ENCODE measurements at places on chromosomes 1 and 21. TPM values are rescaled to one million over a fixed set of nuclear protein-coding genes. Genes with fewer than 3 reads are reported as not detected.

DNA sequence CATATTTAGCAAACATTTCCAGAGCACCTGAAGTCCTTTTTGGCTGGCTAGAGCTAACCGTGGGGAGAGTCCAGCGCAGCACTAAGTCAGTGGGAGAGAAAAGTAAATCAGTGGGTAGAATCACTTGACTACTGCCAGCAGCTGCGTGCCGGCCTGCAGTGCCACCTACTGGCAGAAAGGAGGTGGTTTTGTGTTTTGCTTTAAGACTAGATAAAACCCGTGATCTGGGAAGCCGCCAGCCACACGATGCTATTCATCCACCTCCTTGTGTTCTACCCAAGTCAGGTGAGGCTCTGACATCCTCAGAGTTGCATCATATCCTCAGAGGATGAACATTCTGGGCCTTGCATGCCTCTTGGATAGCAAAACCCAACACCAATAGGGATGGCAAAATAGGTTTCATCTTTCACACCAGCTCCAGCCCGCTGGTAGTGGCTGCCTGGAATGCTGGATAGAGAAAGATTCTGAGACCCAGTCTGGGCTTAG is 14.1 kb upstream of the HEYL start:
- DNase-seq = peak; percentile 85

DNA sequence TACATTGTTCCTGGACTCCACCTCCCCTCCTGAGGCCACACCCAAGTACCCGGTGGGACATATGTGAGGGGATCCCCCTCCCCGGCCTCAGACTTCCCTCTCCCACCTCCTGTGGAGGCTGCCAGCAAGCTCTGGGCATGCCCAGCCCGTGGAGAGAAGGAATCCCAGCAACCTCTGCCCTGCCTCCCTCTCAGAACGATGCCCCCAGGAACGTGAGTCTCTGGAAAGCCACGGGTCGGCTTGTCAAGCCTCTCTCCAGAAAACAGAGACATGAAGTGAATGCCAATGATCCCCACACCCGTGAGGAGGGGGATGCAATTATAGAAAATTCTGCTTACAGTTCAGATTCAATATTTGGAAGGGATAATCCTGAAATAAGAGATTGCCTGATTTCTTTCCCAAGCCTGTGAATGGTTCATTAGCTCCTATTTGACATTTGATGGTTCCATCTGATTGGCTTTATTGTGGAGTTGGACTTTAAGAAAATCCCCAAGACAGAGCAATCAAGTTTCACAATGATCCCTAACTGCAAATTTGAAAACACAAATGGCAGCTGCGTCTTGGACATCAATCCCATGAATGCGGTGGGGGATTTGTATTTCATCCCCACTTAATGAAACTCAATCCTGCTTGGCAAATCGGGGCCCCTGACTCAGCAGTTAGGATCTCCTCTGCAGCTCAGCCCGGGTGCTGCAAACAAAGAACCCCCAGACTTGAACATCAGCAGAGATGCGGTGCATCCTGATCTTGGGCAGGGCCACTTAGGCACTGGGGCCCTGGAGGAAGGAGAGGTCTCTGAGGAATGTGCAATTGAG is 9.1 kb upstream of the GUCA2B start:
- no peak for DNase-seq

Gene CLCA2
- total RNA-seq = 0.43 TPM

DNA sequence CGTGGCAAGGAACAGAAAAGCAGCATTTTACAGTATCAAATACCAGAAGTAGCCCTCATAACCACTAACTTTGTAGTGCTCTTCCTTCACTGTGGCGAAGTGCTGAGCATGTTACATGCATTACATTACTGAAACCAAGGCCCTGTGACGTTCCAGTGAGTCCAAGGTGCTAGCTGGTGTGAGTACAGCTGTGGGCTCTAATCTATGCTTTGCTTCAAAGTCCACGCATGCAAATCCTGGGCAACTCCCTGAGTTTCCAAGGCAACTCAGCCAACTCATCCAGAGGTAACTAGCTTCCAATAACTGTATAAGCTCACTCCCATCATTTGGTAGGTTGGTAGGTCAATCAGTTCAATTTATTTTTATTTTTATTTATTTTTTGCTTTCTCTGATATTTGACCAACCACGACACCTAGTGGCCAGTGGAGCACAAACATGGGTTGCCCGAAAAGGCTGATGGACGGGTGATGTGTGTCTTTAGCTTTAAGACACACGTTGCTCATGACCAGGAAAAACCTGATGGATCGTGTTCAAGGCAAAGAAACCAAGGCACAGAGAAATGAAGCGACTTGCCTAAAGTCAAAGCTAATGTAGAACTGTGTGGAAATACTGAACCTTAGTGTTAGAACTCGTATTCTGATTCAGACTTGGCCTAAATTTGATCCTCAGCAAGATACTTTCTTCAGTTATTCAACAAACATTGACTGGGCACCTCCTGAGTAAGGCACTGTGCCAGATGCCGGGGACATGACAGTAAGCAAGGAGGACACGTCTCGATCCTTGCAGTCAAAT is 73.0 kb downstream of the GNG12 start:
- peak; percentile 70 for DNase-seq

- no peak for DNase-seq
These were observed 14.6 kb downstream of the IKBKE start for GRCh38 chr1:206484901-206485300.

DNA sequence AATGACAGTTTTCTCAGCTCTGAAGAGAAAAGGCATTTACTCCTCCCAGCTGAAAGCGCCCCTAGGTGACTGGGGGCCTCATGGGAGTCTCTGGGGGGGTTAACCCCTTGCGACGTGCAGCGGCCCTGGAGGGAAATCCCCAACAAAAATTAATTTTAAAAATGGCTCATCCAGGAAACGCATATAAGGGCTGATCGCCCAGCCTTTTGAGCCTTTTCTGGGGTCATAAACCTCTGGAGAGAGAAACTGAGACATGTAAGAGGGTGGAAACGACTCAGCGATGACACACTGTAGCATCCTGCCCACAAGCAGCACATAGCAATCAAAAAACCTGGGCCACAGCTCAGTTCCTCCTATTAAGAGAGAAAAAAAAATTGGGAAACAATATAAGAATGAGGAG is 20.4 kb upstream of the HPDL start:
- no peak for DNase-seq

DNA sequence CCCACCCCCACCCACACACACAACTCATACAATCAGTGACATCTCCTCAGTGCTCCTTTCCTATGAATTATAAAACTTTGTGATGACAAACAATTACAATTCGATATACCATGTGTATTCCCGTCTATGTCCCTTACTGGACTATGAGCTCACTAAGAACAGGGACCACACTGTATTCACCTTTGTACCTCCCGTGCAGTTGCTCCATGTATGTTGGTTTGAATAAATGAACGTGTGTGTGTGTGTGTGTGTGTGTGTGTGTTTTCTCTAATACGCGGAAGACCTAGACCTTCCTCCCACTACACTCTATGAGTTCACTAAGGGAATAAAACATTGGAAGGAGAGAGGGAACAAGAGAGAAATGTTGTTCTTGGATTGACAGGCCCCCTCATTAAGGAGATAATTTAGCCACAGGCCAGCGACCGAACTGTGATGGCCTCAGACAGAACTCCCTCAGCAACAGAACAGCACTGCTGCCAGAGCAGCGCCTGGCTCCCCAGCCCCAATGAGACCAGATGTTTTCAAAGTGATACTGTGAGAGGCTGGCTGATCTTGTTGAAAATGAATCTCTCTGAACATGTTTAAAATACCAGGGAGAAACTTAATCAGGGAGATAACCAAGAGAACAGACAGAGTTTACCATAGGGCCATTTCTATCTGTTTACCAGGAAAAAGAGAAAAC is 21.7 kb downstream of the BCAR3 start:
- DNase-seq = peak; percentile 72

GRCh38 chr1:241645199-241645598 is 5.0 kb upstream of the CHML start:
- no peak for DNase-seq

Gene HJV
- total RNA-seq = not detected

Gene CACNA1S
- total RNA-seq = not detected

Gene UBE2U
- not detected for total RNA-seq

- no peak for DNase-seq
These were observed 84.8 kb downstream of the KCND3 start for GRCh38 chr1:111904478-111905218.

Gene CASQ2
- total RNA-seq = not detected

Gene NUP210L
- not detected for total RNA-seq

Gene CD1E
- total RNA-seq = not detected

Gene HCRTR1
- total RNA-seq = under 0.01 TPM

GRCh38 chr1:179583771-179584320 is 7.8 kb upstream of the TDRD5 start:
- DNase-seq = no peak

All from fibroblast of villous mesenchyme (primary cell).